ENCODE measurements at places on chromosomes 12 and 14.

DNA sequence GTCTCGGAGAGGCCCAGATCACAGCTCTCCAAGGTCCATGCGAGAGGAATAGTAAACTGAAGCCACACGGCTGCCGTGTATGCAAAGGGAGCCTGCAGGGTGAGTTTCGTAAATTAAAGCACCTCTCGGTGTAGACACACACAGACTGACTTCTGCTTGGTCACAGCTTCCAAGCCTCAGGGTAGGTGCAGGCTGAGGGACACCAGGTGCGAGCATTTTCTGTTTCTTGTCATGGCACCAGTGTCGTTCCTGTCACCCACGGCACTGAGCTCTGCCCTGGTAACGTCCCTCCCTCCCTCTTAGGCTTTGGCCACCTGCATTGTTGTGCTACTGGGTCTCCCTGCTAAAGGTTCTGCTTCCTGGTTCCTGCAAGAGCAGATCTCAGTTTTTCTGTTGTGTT lies 76.2 kb upstream of the DYNC1H1 start:
- DNase-seq, result no peak

GRCh38 chr12:19382563-19382962 lies 56.7 kb upstream of the AEBP2 start:
- no peak for DNase-seq

DNA sequence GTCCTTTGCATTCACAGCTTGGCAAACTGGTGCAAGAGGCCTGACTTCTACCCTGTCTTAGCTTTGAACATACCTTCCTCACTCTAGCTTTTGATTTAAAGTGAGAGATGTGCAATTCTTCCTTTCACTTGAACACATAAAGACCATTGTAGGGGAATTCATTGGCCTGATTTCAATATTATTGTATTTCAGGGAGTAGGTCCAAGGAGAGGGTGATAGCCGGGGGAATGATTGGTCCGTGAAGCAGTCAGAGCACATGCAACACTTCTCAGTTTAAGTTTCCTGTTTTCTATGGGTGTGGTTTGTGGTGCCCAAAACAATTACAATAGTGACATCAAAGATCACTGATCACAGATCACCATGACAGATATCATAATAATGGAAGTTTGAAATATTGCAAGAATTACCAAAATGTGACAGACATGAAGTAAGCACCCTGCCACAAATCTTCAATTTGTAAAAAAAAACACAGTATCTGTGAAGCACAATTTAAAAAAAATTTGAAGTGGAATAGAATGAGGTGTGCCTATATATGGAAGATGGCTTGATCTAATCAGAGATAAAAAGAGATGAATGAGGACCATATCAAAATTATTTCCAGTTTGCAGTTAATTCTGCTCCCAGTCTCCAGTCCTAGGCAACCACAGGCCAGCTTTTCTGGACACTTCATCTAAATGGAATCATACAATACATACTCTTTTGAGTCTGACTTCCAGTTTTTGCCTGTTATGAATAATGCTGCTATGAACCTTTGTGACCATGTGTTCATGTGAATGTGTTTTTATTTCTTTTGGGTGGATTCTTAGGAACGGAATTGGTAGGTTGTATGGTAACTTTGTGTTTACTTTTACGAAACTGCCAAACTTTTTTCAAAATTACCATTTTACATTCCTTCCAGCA lies 23.2 kb downstream of the BORCS5 start:
- DNase-seq, result peak; percentile 88

DNA sequence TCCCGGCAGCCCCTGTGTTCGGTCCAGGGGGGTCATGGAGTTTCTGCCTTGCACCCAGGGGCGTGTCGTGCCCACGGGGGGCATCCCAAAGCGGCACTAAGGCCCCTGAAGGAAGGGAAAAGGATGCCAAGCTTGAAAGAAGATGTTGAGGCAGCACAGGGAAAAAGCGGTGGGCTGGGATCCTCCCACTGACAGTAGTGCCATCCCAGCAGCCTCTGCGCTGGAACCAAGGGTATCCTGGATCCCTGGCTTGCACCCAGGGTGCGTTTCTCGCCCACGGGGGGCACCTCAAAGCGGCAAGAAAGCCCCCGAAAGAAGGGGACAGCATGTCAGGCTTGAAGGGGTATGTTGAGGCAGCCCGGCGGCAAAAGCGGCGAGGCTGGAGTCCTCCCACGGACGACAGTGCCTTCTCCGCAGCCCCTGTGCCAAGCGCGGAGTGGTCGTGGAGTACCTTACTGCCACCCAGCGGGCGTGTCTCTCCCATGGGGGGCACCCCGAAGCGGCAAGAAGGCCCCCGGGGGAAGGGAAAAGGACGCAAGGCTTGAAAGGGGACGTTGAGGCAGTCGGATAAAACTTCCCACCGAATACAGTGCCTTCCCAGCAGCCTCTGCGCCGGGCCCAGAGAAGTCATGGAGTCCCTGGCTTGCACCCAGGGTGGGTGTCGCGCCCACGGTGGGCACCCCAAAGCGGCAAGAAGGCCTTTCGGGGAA lies 164.4 kb upstream of the ALG10B start:
- DNase-seq, result no peak

DNA sequence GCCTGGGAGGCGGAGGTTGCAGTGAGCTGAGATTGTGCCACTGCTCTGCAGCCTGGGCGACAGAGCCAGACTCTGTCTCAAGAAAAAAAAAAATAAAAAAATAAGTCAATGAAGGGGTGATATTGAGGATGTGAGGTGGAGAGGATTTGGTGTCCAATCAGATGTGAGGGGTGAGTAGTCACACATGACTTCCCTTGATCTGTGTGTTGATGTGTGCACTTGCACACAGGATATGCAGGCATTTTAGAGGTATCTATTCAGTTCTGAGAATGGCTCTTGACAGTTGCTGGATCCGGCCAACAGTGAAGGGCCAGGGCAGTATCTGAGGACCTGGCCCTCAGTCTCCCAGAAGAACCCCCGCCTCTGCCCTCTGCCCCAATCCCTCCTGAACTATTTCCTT lies 7.8 kb upstream of the SP7 start:
- no peak for DNase-seq

- no peak for DNase-seq
These were observed 181.3 kb upstream of the FKBP4 start for GRCh38 chr12:2613326-2614073.

DNA sequence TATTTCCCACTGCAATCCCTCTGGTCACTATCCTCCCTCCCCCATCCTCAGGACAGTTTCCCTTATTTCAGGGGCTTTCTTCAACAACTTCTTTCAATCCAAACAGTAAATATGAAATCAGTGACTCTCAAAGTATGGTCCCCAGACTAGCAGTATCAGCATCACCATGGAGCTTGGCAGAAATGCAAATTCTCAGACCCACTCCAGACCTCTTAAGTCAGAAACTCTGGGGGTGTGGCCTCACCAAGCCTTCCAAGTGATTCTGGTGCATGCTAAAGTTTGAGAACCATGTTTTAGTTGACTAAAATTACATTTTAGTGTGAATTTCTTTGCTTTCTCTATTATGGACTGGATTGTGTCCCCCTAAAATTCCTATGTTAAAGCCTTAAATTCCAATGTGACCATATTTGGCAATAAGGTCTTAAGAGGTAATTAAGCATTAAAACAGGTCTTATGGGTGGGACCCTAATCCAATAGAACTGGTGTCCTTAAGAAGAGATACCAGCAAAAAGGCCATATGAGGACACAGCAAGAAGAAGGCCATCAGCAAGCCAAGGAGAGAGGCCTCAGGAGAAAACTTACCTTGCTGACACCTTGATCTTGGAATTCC lies 23.2 kb downstream of the ATP2B1 start:
- no peak for DNase-seq

- DNase-seq, result no peak
These were observed 61.7 kb downstream of the TBX5 start for GRCh38 chr12:114344303-114344663.

DNA sequence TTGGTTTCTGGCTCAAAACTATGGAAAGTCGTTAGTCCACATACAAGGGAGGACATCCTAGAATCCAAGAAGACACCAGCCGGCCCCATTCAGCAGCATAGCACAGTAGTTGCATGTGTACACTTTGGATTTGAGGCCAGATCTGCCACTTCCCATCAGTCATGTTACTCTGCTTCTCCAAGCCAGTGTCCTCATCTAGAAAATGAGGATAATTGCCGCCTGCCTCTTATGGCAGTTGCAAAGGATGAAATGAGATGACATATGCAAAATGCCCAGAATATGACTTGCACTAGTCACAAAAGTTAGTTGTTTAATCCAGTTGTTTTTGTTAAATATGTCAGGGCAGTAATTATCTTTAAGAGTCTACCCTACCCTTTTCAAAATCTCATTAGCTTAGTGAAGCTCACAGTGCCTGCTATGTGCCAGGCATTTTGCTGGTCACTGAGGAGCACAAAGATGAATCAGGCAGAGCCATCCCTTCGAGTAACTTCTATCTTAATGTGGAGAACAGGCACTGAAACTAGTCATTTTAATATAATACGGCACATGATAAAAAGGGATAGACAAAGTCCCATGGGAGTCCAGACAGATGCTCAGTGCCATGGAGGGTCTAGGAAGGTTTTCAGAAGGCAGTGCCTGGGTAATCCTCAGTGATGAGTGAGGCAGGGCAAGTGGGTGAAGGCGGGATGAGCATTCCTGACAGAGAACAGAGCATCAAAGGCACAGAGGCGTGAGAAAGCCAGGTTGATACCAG lies 6.6 kb upstream of the KRT76 start:
- no peak for DNase-seq

- no peak for DNase-seq
These were observed 228.5 kb upstream of the G2E3 start for GRCh38 chr14:30330445-30330844.

DNA sequence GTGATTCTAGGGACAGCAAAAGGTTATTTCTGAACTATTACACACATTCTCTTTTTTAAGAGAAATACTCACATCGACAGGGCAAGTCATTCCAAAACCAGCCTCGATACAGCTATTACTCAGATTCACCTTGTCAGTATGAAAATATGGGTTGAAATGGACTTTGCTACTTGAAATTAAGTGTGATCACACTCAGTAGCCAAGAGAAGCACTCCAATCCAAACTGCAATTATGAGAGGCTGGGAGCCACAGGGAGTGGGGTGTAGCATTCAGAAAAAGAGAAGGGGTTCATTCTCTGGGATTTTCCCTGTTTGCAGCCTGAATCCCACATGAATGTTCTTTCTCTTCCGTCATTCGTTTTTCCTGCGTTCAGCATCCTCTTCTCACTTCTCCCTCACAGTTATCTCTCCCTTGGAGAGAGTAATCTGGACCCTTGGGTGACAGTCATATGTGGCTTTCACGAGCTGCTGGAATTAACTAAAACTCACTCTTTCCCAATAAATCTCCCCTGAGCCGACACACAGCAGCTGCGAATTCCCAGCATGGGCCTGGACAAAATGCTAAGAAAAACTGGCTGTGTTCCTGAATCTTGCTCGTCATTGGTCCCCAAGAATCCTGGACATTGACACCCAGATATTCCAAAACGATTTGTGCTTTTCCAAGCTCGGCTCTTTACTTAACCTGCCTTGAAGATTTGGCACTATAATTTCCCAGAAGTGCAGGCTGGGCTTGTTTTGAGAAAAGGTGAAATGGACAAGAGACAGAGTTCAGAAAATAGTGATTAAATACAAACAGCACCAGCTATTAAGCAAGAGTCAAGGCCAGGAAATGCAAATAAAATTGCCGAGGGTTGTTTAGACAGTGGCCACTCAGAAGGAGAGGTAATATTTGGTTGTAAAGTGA lies 199.5 kb upstream of the PLEKHG7 start:
- DNase-seq, result no peak

- DNase-seq, result peak; percentile 63
These were observed 764 bp downstream of the DYNLL1 start for GRCh38 chr12:120496413-120497340.

DNA sequence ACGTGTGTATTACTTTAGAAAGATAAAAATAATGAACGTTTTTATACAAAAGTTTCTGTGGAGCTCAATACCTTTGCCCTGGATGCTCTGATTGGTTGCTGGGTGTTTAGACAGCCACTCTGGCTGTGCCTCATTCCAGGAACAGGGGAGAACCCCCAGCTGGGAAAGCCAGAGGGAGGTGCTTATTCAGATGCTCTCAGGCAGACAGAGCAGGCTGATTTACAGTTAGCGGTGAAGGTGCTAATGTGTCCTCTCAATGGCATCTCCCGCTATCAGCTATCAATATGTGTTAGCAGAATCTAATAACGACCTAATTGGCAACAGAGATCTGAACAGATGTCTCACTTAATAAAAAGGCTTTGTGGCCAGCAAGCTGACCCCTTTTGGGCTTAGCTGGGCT lies 402.3 kb downstream of the NUAK1 start:
- no peak for DNase-seq

GRCh38 chr12:101204602-101205304 lies 5.3 kb downstream of the SLC5A8 start:
- no peak for DNase-seq

GRCh38 chr12:84502907-84503787 lies 409.5 kb downstream of the SLC6A15 start:
- DNase-seq, result peak; percentile 13

DNA sequence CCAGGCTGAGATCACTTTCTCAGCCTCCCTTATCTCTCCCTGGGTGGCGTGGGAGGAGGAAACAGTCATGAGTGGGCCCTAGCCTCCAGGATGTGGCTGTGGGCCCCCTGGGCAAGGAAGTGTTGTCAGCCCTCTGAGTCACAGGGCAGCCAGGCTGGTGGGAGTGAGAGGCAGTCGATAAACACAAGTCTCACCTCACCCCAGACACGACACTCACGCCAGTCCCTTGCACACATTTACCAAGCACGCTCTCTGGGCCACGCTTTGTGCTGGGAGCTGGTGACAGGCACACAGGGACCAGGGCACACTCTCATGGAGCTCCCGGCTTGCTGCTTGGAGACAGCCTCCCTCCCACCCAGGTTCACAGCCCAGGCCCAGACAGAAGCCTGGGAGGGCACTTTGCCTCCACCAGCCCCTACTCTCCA lies 1.9 kb upstream of the KRT79 start:
- peak; percentile 18 for DNase-seq

GRCh38 chr14:103027451-103027850 lies 29.9 kb downstream of the CDC42BPB start:
- DNase-seq, result no peak

GRCh38 chr12:50971946-50972345 lies 19.6 kb downstream of the HIGD1C start:
- no peak for DNase-seq

GRCh38 chr12:6341417-6342139 lies at the start of gene TNFRSF1A:
Gene TNFRSF1A (minus strand): TSS chr12:6342076. CDS start chr12:6341814, 262 bp downstream.
- peak; percentile 56 for DNase-seq

DNA sequence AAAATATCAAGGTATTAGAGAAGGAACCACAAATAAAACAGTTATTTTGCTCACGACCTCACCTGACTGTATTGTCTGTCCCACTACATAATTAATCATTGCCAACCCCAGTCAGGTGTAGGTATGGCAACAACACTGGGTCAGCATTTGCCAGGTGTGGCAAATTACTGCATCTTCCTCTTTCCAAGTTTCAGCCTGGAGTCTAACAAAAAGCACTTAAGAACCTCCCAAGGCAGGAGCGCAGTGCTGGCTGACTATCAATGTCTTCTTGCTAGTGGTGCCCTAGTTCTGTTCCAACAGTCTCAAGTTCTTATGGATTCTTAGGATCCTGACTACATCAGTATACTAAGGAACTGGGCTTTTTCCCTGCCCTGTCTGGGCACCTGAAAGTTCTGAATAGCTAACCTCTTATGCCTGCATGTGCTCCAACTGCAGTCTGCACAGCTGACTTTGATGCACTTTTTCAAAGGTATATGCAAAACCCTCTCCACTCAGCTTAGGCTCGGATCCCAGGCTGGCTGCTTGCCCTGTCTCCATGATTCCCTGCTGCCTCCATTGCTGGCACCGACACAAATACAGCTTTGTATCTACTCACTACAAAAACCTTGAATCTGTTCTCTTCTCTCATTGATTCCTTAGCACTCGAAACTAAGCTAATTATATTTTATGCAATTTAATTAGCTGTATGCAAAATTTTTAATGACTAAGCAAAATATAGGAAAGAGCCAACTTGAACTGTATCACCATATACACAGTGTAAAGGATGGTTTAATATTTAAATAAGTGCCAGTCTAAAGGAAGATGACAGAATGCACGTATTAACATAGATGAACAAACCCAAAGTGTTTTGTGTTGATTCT lies 113.3 kb downstream of the PRKD1 start:
- DNase-seq, result no peak
